ENCODE measurements at places on chromosomes 4 and X. TPM values are rescaled to one million over a fixed set of nuclear protein-coding genes. Genes with fewer than 3 reads are reported as not detected.

UNC5C gene
- total RNA-seq, result not detected

AVPR2 gene
- total RNA-seq, result not detected

ZBTB33 gene
- total RNA-seq, result 19.5 TPM

CPEB2 gene
- total RNA-seq, result 17.6 TPM

PAPSS1 gene
- total RNA-seq, result 28.1 TPM

GPM6B gene
- total RNA-seq, result not detected

HTATSF1 gene
- 64.1 TPM for total RNA-seq

PAGE2B gene
- not detected for total RNA-seq

KLHL2 gene
- 27.4 TPM for total RNA-seq

IQCM gene
- total RNA-seq, result not detected

REELD1 gene
- total RNA-seq, result not detected

DSPP gene
- total RNA-seq, result not detected

IL13RA2 gene
- total RNA-seq, result not detected

RASL11B gene
- total RNA-seq, result 0.25 TPM

PPP2R2C gene
- not detected for total RNA-seq

ADGRG2 gene
- not detected for total RNA-seq

BTC gene
- total RNA-seq, result not detected

ASB9 gene
- 1.4 TPM for total RNA-seq

Data from activated CD4-positive, alpha-beta memory T cell treated with anti-CD3 and anti-CD28 coated beads, Interleukin-2, amount 10 ng/mL, durations not matched to agents 7 days and 5 days (primary cell).